Epithelial cell of alveolus of lung (primary cell): ENCODE measurements at places on chromosomes 4 and X. TPM values are rescaled to one million over a fixed set of nuclear protein-coding genes. Genes with fewer than 3 reads are reported as not detected.

Gene CFAP299
- total RNA-seq: 0.08 TPM in 1 of 2 replicates, not detected in the other

Gene BMX
- total RNA-seq: under 0.01 TPM in 1 of 2 replicates, not detected in the other

Gene FGF5
- 3.1 and 3.4 TPM in 2 replicates for total RNA-seq

Gene GASK1B
- total RNA-seq: 16.3 and 18.6 TPM in 2 replicates

Gene GYG2
- total RNA-seq: 5.7 and 11.3 TPM in 2 replicates

Gene TMEM255A
- total RNA-seq: 0.24 and 0.65 TPM in 2 replicates
